ENCODE measurements at places on chromosomes 13 and 19. TPM values are rescaled to one million over a fixed set of nuclear protein-coding genes. Genes with fewer than 3 reads are reported as not detected.
A peak's percentile ranks its signal among the peaks of the same experiment; 100 is the strongest.

- no peak for DNase-seq
Measured at GRCh38 chr13:111025310-111025709, 89.8 kb upstream of the ARHGEF7 start.

DNA sequence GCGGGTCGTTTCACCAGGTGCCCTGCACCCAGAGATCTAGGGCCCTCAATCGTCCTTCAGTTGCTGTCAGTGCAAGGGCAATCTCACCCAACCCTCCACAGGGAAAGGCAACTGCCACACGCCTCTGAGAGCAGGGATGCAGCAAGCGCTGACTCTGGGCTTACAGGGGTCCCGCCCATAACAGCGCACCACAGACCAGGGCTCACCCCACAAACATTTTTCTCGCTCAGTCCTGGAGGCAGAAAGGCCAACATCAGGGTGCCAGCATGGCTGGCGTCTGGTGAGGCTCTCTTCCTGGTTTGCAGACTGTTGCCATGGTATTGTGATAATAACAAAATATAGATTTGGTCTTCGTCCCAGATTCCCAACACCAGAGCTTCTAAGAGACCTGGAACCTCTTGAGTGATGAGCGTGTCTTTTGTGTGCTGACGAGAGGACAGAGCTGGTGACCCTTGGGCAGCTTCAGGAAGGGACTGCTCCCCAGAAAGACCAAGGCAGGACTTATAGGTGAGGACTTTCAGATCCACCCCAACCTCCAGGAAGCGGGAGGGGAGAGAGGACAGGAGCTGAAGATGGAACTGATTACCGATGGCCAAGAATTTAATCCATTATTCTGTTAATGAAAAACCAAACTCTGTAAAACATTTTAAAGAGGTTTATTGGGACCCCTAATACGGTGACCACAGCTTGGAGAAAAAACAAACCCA is 51.3 kb downstream of the C13orf46 start:
- DNase-seq = no peak

GRCh38 chr19:12979974-12980373 is 10.6 kb downstream of the DAND5 start:
- no peak for DNase-seq

DNA sequence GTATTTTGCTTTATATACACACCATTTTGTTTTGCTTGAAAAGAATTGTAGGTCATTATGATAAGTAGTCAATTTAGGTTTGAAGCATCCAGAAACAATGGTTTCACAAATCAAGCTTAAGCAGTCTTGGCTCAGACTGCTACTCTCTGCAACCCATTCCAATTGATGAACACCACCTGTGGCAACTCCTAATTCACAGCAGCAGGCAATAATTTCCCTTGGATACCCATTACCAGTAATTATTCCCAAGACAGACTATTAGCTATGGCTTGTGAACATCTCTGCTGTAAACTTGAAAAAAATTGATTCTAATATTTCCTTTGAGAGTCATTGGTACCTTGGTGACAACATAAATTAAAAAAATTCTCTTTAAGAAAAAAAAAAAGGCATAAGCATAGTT is 299.3 kb upstream of the SLITRK6 start:
- no peak for DNase-seq

DNA sequence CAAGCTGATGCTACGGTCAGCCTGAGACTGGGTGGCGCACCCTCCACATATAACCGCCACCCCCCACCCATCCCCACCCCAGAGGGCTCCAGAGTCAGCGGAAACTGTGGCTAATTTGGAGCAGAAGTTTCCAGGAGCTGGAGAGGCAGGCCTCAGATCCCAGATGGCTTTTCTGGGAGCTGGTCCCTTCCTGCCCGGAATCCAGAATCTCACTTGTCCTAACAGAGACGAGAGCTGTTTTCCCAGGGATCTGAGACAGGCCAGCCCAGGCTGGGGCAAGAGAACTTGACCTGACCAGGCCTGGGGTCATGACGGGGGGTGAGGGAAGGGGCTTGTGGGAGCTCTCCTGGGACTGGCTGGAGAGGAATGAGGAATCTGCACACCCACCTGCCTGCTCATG is 6.5 kb downstream of the EPHX3 start:
- no peak for DNase-seq

DNA sequence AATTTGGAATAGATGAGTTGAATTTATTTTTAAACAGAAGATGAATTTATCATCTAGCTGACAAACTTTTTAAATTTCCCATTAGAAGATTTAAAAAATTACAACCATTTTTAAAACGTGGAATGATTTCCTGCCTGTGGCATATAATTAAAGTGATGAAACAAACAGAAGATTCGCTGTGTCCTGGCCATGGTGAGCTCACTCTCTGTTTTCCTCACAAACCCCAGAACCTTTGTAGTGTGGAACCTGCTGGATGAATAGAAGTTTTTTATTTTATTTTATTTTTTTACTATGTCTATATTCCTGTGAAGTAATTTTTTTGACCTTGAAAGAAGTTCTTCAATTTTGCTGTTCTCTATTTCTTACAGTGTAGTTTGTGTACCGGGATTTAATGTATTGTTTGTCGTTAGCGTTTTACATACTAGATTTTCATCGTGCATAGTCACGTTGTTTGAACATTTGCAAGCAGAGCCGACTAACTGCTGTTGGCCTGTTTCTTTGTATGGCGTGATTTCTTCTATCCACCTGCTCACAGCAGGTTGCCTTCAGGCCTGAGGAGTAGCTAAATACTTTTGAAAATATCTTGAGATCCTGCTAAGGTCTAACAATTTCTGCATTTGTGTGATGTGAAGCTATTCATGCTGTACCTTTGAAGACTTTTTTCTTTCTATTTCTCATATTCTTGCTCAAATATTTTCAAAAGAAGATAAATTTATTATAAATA is 149.2 kb downstream of the GGACT start:
- DNase-seq = no peak

TRPC4 gene
- total RNA-seq = not detected

- DNase-seq = no peak
Measured at GRCh38 chr19:1106841-1107660, 3.3 kb downstream of the GPX4 start.

HSH2D gene
- total RNA-seq = 45.5 TPM

- no peak for DNase-seq
Measured at GRCh38 chr13:52794589-52794988, 53.9 kb downstream of the PCDH8 start.

RFX1 gene
- 23.2 TPM for total RNA-seq

- no peak for DNase-seq
Measured at GRCh38 chr19:27822336-27822735, 1390.6 kb downstream of the UQCRFS1 start.

GRCh38 chr19:10921910-10922637 is 6.4 kb downstream of the YIPF2 start:
- DNase-seq = no peak

TMEM86B gene
- 13.3 TPM for total RNA-seq

- DNase-seq = no peak
Measured at GRCh38 chr13:98285852-98286594, 109.0 kb upstream of the RNF113B start.

DNA sequence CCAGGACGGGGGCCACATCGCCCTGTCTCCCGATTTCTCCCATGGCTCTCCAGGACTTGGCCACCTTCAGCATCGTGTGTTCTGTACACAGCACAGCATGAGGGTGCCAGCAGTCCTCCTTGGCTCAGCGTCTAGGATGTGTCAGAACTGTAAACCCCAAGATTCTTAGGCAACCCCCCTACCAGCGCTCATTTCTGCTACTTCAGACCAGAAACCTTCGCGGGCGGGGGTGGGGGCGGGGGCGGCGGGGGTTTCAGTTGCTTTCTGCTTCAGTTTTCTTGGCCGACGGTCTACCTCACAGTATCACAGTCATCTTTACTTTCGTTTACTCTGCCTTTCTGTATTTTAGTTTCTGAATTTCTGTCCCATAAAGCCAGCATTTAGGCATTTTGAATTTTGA is 82.4 kb downstream of the GGACT start:
- DNase-seq = peak; percentile 41

DNA sequence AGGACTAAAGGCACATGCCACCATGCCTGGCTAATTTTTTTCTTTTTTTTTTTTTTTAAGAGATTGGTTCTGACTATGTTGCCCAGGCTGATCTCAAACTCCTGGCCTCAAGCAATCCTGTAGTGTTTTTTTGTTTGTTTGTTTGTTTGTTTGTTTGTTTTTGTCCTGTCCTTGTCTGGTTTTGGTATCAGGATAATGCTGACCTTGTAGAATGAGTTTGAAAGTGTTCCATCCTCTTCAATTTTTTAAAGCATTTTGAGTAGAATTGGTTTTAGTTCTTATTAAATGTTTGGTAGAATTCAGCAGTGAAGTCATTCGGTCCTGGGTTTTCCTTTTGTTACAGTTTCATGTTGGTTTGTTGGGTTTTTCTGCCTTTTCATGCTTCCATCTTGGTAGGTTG is 19.2 kb downstream of the CEACAM4 start:
- no peak for DNase-seq

FXYD3 gene
- not detected for total RNA-seq

DNA sequence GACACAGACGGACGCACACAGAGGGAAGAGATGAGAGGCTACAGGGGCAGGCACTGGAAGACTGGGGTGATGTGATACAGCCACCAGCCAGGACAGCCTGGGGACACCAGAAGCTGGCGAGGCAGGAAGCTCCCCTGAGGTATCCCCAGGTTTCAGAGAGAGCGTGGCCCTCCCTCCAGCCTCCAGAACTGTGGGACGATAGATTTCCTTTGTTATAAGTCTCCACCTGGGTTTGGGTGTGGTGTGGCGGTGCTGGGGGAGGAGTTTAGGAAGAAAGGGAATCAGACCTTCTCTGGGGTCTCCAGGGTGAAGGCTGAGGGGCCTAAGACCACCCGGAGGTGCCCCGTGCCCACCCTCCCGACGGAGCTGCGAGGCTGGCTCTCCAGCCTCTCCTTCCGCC is 2.7 kb upstream of the ASPDH start:
- DNase-seq = no peak

GRCh38 chr19:16581145-16581970 is 9.1 kb upstream of the SLC35E1 start:
- no peak for DNase-seq

DNA sequence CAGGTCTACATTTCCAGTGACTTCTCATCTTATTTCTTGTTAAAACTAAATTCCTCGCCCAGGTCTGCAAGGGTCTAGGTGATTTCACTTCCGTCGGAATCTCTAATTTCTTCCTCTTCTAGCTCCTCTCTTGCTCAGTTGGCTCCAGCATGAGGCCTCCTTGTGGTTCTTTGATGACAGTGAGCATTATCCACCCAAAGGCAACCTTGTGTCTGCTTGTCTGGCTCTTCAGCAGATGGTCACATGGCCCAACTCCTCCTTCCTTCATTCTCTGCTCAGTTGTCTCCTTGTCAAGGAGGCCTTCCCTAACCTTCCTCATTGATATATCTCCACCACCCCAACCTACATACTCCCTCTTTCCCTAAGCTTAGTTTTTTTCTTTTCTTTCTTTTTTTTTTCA is 1391.4 kb downstream of the EFNB2 start:
- no peak for DNase-seq

DNA sequence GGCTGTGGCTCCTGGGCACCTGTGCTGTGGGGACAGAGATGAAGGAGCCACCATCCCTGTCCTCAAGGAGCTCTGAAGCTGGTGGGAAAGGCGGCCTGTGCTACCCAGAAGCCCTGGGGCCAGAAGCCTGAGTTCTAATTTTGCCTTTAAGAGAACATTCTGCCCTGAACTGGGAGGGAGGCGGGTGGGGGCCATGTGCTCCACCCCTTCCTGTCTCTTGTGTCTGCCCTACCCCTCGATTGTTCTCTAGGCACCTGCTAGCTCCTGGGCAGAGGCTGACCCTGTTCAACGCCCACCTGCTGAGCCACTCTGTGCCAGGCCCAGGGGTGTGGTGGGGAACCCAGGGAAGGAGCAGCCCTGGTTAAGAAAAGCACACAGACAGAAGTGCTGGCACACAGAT is 5.9 kb downstream of the TRAPPC6A start:
- peak; percentile 19 for DNase-seq

MUC16 gene
- total RNA-seq = 0.07 TPM

DNA sequence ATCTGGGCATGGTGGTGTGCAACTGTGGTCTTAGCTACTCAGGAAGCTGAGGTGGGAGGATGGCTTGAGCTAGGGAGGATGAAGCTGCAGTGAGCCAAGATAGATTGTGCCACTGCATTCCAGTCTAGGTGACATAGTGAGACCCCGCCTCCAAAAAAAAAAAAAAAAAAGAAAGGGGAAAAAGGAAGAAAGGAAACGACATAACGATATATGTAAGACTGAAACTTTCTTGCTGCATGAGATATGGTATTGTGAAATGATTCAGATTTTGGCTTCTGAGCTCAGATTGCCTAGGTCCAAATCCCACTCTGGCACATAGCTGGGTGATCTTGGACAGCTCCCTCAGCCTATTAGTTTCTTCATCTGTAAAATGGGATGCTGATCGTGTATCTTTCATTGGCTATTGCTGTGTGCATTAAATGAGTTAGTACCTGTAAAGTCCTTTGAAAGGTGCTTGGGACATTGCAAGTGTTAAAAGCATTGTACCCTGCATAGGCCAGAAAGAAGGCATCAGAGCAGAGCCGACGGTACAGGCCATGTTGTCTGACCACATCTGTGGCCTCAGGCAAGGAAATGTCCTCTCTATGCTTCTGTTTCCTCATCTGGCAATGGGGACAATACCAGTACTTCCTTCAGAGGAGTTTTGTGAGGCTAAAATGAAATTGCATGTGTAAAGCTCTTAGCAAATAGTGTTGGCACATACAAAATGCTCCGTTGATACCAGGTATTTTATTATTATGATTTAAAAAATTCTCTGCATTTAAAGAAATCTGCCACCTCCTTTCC is 32.6 kb upstream of the SLC46A3 start:
- no peak for DNase-seq

GRCh38 chr13:42820451-42820850 is 39.1 kb downstream of the FAM216B start:
- no peak for DNase-seq

DNA sequence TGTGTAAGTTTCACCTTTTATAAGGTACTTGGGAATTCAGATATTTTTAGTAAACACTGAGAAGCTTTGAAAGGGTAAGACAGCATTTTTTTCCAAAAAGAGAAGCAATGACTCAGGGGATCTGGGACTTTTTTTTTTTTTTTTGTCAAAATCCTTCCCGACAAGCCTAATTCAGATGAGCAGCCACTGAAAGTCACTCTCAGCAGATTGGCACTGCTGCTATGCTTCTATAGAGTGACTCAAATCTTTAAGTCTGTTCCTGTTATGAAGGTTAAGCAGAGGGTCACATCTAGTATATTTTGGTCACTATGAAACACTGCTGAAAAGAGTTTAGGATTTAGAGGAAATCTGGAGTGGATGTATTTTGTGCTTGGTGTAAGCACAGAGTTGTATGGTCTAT is 571.1 kb downstream of the MYO16 start:
- DNase-seq = no peak

DNA sequence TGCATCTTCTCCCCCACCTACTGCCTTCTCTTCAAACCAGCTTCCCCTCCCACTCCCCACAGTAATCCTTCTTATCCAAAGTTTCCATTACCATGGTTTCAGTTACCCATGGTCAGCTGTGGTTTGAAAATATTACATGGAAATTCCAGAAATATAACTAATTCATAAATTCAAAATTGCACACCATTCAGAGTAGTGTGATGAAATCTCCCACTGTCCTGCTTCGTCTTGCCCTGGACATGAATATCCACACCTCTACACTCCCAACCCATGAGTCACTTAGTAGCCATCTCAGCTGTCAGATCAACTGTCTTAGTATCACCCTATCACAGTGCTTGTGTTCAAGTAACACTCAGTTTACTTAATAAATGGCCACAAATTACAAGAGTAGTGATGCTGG is 3.8 kb upstream of the KCTD12 start:
- no peak for DNase-seq
